ENCODE measurements at places on chromosomes 4 and X.

DNA sequence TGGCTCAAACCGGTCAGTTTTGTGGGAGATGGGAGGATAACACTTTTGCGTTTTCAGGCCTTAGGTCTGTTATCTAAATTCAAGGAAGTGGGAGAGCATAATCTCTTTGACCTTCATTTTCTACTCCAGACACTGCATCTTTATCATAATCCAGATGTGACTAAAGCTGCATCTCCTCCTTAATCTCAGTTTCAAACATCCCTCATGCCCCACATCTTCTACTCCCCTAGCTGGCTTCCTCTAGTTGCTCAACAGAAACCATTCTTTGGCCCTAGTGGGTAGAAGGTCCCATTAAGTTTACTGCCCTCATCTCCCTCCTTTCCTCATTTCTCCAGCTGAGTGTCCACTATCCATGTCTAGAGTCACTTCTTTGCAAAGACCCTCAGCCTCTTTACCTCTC, 18.8 kb upstream of the RASL11B start:
- no peak for ATAC-seq

DNA sequence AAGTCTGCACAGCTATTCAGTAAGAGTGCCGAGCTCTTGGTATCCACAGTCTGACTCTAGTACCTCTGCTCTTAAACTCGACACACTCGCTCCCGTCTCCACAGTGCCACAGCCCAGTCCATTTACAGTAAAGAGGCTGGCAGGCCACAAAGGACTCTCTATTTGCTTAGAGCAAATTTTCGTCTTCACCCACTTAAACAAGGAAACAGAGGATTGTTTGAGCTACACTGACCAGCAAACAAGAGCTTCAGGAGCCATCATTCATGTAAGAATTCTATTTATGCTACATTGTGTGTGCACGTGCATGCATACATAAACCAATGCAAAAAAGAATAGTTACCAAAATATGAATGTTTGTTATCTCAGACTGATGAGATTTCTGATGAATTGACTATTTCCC, 290.2 kb downstream of the USP46 start:
- ATAC-seq, result no peak

DNA sequence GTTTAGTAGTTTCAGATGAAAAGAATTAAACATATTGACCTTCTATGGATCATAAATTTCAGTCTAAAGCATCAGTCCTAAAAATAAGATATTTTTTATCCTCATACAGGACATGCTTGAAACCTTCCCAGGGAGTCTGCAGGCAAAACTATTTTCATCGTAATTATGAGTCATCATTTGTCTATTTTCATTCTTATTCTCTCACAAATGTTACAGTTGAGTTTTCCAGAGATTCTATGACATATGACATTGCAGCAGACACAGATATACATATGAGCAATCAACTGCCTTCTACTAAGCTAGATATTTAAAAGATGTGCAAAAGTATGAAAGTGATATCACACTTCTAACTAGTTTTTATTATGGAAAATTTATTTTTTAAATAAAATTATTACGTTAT, 398.0 kb downstream of the MAGEB5 start:
- ATAC-seq, result no peak

- no peak for ATAC-seq
Measured at GRCh38 chr4:87390551-87390890, 467 bp downstream of the HSD17B11 start.

DNA sequence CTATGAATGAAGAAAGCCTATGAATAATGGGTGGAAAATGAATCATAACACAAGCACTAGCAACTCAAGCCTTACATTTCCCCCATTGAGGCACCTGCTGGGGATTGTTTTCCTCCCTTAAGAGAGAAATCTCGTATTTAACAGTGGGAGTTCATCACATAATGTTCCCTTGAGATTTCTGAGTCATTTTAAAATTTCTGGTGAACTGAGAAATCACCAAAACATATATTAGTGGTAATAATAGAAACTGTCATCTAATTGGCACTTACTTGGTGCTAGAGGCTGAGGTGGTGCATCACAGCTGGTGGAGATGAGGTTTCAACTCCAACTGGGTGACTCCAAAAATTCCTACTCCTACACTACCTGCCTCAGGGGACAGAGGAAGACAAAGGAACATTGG, 561.3 kb upstream of the LCORL start:
- ATAC-seq, result no peak

GRCh38 chrX:118560489-118560888, 64.9 kb downstream of the DOCK11 start:
- no peak for ATAC-seq

DNA sequence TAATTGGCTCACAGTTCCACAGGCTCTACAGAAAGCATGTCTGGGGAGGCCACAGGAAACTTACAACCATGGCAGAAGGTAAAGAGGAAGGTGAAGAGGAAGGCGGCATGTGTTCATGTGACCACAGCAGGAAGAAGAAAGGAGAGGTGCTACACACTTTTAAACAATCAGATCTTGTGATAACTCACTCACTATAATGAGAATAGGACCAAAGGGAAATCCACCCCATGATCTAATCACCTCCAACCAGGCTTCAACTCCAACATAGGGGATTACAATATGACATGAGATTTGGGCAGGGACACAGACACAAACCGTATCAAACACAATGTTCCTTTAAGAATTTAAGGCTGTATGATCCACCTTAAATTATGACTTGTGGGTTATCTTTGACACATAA, 10.5 kb upstream of the PGM2 start:
- ATAC-seq, result no peak

DNA sequence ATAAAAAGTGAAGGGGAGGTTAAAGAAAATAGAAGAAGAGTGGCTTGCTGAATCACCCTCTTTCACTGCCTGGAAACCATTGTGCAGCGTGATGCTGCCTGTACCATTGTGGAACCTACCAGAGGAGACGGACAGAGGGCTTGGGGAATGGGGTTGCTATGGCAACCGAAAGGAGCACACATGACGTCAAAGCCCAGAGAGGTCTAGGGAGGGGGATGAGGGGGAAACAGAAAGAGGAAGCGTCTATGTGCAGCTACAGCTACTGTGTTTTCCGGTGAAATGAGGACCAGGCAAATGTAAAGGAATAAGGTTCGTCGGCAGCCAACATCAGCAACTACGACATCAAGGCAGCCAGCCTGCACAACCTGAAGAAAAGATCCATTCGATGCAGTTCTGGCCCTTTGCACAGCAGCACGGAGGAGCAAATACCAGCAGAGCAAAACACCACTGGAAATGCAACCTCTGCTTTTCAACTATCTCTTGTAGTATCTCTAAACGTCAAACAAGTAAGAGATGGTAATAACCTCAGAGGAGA, at the start of gene MAPK10:
MAPK10 (minus strand) TSS at position 110 of the 535 bp plus-strand sequence.
- ATAC-seq, result peak; percentile 85

DNA sequence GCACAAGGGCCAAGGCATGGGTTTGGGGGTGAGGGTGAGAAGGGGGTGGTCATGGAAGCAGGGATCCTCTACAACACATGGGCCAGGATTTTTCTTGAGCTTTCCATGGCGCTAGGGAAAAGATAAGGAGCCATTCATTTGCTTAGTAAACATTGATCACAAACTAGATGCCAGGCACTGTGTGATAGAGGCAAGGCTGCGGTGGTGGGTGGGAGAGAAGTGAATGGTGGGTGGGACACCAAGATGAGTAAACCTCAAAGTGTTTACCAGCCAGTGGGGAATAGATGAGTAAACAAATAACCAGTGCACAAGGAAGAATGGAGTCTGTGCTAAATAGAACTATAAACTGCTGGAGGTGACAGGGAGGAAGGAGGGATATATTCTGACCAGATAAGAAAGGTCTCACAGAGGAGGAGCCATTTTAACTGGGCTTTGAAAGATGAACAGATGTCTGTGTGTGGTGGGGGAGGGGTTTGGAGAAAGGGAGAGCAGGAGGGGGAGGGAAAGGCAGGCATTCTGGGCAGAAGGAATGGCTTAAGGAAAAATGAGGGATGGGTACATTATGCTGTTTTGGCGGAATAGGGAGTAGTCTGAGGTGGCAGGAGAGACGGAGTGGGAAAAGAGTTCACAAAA, 48.0 kb upstream of the LAS1L start:
- ATAC-seq, result no peak

DNA sequence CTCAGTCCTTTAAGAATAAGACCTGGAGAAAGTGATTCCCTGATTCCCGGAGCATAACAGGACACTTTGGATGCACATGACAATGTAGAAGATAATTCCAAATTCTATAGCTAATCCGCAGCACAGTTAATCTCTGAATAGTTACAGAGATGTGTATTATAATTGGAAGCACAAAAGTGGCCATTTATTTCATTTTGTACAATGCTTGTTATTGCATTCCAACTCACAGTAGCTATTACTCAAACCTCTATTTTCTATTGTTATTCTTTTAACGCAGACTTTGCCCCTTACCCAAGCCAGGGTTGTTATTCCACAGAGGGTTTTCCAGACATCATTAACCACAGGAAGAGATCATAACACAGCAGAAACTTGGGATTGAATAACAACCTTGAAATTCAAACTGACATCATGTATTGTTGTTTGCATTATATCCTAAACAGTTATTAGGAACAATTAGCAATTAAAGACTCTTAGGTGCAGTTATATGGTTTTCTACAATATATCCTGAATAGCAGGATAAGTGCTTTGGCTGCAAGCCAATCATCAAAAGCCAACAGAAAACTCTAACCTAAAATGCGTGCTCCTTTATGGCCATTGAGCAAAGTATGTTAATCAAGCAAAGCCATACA, 984.0 kb upstream of the TENM3 start:
- ATAC-seq, result no peak

- no peak for ATAC-seq
Measured at GRCh38 chrX:2652106-2652505, 39.0 kb upstream of the CD99 start.

GRCh38 chr4:153594210-153594609, 89.9 kb upstream of the TLR2 start:
- ATAC-seq, result no peak

DNA sequence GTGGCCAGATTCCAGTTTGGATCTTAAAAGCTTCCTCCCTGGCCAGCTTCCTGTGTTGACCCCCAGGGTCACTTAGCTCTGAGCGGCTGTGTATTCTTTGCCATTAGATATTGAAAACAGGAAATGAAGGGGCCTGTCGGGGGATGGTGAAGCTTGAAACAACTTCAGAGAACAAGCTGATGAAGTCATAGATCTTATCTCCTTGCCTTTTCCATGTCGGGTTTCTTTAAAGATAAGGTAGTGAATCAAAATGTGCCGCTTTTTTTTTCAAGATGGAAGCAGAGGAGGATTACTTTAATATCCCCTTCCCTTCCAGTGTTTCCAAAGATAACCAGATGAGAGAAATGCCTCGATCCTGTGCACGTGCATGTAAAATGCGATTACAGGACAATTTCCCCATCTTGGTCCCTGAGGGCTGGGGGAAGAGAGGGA, 508.5 kb downstream of the MID1IP1 start:
- no peak for ATAC-seq

GRCh38 chrX:153507484-153508178, 9.8 kb upstream of the ATP2B3 start:
- peak; percentile 85 for ATAC-seq

DNA sequence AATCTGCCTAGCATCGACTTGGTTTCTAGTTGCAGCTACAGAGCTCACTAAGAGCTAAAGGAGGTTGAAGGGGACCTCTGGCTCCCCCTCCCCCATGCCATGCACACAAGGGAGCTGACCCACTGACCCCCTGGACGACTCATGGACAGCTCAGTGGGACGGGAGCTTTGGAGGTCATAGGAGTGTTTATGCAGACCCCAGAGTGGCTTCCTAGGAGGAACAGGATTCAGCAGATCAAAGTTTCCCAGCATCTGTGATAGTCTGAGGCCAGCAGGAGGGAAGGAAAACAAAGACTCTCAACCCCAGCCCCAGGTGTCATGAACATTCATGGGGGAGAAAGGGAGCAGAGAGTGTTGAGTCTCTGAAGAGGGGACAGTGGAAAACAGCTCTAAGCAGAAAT, 104.4 kb downstream of the ARSF start:
- ATAC-seq, result no peak

GRCh38 chrX:310621-311155, 7.9 kb downstream of the GTPBP6 start:
- ATAC-seq, result no peak

GRCh38 chr4:123848606-123849005, 452.0 kb downstream of the SPRY1 start:
- peak; percentile 55 for ATAC-seq

- ATAC-seq, result no peak
Measured at GRCh38 chr4:97104006-97104405, 1039.3 kb downstream of the STPG2 start.

DNA sequence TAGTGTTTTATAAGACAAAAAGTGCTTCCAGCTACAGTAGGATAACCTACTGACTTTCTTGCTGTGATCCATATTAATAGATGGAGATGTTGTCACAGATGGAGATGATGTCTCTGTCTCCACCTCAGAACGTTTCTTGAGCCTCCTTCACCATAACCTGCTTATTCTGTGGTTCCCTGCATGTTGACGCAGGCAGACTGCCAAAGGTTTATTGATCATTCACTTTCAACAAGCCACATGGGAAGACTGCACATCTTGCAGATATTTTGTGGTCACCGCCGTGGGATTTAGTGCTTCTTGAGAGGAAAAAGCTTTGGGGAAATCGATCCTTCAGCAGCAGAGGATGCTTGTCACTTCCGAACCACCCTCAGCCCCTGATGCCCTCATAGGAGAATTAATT, 943.0 kb upstream of the PRKX start:
- no peak for ATAC-seq

DNA sequence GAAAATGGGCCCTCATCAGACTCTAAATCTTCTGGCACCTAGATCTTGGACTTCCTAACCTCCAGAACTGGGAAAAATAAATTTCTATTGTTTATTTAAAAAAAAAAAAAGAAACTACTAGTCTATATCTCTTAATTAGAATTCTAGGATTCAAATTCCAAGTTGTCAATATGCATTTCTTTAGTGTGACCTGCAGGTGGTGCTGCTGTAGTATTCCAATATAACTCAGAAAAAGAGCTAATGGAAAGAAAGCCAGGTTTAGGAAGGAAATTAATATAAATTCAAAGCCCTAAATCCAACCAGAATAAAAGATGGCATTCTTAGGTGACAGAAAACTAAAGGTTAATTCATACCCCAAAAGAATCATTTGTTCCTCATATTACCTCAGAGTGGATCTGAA, 80.0 kb upstream of the NALF2 start:
- ATAC-seq, result no peak

DNA sequence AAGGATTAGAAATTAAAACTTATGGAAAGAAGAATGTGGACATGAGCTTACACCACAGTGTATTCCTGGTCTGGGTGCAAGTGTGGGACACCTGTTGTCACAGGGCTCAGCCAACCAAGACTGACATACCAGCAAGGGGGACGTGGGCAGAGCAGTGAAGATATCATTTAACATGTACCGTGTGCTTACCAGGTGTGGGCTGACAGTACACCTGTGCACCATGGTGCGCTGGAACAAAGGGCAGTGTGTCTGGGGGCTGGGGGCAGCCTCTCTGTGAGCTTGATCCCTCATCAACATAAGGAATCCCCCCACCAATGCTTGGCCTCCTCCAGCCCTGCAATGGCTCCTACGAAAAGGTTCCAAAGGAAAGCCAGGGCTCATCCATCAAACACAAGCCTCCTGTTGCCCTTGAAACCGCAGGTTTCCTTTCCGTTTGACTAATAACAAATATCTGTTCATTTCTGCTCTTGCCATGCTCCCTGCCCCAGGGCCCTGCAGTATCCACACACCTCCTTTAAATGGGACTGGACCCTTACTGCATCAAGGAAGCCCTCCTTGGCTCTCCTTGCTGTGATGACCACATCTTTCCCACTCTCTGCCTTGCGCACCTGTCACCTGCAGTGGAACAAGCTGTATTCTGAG, 16.7 kb downstream of the EVC2 start:
- no peak for ATAC-seq

Measured in gastroesophageal sphincter (tissue), 4 donors.